ENCODE measurements at places on chromosomes 6 and 20. TPM values are rescaled to one million over a fixed set of nuclear protein-coding genes. Genes with fewer than 3 reads are reported as not detected.

DNA sequence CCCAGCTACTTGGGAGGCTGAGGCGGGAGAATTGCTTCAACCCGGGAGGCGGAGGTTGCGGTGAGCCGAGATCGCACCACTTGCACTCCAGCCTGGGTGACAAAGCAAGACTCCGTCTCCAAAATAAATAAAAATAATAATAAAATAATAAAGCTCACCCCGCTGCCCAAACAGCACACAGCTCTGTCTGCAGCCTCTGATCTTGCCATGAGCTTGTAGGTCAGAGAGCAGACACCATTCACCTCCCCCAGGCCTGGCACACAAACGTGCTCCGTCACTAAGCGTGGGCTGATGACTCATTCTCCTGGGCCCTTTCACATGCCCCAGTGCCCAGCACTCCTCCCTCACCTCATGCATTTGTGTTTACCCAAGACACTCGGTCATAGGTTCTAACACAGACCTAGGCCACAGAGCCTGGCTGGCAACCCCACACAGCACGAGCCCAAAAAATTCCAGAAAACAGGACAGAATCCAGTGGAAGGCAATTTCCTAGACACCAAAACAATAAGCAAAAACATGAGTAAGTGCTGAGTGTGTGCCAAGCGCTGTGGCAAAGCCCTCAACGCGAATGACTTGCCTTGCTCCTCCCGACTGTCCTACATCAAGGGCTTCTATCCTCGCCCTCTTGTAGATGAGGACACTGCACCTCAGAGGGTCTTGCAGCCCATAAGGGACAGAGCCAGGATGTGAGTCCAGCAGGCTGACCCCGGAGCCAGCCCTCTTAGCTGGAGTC, 18.0 kb downstream of the ATP9A start:
- peak; percentile 97 for DNase-seq

- DNase-seq: no peak
These were observed 204.9 kb downstream of the PHACTR1 start for GRCh38 chr6:12921467-12921866.

DNA sequence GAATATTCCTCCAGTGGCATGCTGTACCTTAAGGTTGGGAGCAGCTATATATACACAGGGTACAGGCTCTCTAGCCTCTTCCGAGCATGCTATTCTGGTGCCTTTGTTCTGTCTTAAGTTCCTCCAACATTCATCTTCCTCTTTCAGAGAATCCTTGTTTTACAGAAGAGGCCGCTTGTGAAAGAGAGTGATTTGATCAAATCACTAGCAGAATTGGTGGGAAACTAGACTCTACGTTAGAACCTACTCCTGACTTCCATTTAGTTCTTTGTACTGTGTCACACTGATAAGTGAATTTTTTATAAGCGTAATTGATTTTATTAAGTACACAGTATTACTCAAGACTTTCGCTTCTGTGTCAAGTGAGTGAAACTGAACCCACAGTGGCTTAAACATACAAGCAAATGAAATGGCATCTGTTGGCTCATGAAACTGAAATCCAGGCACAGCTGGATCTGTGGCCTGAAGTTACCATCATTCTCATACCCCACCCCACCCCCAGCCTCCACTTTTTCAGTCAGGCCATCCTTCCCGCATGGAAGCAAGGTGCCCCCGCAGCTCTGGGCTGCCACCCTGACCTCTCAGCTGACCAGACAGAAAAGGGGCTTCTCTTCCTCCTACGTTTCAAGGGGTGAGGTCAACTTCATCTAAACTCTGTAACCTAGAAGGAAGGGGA, 102.3 kb downstream of the RPP40 start:
- no peak for DNase-seq

GRCh38 chr20:50813101-50813643, 18.3 kb downstream of the BCAS4 start:
- no peak for DNase-seq

DNA sequence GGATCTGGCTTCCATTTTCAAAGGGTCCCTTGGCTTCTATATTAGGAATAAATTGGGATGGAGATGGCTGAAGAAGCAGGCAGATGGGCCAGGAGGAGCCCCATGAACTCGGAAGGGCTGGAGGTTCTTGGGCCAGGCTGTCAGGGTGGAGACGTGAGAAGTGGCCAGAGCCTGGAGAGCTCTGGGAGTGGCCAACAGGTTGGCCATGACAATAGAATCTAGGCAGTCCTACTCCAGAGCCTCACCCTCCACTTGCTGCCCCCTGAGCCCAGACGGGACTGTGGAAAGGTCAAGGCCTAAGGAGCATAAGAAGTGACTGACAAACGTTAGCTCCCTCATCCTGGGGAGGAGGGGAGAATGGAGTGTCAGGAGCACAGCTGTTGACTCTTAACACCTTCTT, 62.1 kb downstream of the STK35 start:
- DNase-seq: no peak

- peak; percentile 25 for DNase-seq
These were observed 156.9 kb downstream of the MAFB start for GRCh38 chr20:40532103-40532502.

The BPIFA1 gene
- total RNA-seq: not detected

The TBX18 gene
- total RNA-seq: 5.9 TPM

Data from HT1080 (cell line).